ENCODE measurements at places on chromosomes 13 and 19.
A peak's percentile ranks its signal among the peaks of the same experiment; 100 is the strongest.

DNA sequence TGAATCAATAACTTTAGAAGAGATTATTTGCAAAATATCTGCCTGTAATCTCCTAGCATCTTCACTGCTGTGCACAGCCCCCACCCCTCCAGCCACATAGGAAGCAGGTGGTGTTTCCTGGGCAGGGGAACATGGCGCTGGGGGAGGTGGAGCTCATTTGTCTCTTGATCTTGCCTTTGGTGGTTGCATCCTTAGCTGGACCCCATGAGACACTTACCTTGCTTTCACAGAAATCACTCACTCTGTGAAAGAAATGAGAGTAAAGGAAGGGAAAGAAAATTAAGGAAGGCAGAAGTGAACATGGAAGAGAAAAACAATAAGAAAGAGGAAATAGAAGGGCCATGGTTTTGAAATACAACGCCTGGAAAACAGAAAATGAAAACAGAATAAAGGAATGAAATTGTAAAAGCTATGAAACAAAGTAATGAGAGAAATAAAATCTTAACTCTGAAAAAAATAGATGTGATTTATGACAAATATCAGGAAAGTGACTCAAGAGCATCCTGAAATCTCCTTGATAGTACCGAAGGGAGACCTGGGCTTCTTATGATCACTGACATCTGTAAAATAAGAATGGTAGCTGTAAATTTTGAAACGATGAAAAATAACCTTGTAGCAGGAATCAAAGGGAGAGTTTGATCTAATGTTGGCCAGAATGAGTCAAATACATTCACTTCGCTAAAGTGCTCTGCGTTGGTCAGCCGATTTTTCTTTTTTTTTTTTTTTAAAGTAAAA, 17.2 kb upstream of the RNASEH2B start:
- no peak for DNase-seq

DNA sequence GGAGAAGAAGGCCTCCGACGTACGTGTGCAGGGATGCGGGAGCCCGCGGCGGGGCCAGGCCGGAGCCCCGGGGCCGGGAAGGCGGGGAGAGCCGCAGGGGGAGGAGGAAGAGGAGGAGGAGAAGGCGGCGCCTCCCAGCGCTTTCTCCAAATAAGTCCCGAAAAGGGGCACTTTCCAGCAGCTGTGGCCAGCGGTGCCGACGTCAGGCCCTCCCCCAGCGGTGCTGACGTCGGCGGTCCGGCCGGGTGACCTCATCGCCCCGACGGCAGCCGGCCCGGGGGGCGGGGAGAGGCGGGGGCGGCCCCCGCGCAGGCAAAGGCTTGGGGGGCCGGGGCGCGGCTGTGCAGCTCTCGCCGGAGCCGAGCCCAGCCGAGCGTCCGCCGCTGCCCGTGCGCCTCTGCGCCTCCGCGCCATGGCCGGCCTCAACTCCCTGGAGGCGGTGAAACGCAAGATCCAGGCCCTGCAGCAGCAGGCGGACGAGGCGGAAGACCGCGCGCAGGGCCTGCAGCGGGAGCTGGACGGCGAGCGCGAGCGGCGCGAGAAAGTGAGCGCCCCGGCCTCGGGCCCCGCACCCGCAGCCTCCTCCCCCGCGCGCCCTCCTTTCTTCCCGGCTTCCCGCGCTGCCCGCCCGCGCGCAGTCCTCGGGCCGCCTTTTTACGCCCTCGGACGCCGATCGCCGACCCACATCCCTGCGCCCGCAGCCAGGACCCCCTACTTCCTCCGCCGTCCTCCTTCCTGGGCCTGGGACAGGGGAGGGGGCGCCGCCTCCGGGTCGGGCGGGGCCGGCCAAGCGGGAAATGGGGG, at the start of gene TPM4:
TPM4 (plus strand) TSS at position 342 of the 804 bp plus-strand sequence; CDS start at position 413, 71 bp downstream.
- peak; percentile 84 for DNase-seq

DNA sequence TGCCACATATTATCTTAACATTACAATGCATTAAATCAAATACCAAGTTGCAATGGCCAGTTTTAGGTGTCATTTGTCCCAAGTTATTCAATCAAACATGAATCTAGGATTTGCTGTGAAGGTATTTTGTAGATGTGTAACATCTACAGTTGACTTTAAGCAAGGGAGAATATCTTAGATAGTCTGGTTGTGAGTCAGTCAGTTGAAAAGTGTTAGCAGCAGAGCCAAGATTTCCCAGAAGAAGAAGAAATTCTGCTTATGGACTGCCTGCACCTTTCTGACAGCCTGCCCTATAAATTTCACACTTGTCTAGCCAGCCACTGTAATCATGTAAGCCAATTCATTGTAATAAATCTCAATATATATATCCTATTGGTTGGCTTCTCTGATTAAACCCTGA, 41.3 kb upstream of the INTS6 start:
- no peak for DNase-seq

DNA sequence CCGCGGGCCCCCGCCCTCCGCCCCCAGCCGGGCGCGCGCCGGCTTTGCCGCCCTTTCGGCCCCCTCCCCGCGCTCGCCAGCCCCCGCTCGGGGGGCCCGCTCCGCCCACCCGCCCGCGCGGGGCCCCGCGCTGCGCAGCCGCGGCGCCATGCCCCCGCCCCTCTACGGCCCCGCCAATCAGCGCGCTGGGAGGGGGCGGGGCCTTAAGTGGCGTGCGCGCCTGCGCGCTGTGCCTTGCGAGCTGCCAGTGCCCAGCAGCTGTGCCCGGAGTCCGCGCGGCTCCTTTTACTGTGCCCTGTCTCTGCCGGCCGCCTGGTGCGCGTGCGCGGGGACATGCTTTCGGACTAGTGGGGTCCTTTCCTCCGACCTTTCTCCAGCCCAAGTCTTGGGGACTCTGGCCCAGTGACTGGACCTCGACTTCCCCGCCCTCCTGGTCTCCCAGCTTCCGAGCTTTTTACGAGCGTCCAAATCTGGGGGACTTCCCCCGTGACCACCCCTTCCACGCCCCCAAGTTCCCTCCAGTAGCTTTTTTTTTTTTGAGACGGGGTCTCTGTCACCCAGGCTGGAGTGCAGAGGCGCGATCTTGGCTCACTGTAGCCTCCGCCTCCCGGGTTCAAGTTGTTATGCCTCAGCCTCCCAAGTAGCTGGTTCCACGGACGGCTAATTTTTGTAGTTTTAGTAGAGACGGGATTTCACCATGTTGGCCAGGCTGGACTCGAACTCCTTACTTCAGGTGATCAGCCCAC, at the start of gene MBD3:
MBD3 (minus strand) TSS at position 111 of the 746 bp plus-strand sequence. CDS start 234 bp downstream, outside the sequence.
- DNase-seq: peak; percentile 78

DNA sequence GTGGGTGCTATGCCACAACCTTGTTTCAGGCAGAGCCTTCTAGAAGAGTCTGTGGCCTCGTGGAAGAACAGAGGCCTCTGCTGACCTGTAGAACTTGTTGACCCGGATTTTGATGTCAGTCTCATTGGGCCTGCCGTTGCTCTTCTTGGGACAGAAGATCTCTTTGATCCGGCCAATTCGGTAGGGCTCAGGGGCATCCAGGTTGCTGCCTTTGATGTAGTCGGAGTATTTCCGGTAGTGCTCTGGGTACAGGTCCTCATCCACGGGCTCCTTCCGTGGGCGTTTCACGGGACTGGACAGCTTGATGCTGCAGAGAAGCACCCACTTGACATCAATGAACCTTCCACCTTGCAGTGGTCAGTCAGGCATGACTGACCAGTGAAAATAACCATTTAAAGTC, 24.0 kb upstream of the EIF3G start:
- no peak for DNase-seq

All from T-helper 22 cell (primary cell).